Activated CD8-positive, alpha-beta T cell treated with anti-CD3 and anti-CD28 coated beads, Interleukin-2, amount 10 ng/mL, durations not matched to agents 7 days and 5 days (primary cell): ENCODE measurements at places on chromosomes 13 and 19. TPM values are rescaled to one million over a fixed set of nuclear protein-coding genes. Genes with fewer than 3 reads are reported as not detected.

The HOOK2 gene
- total RNA-seq, result 16.9 TPM

GRCh38 chr19:34228762-34229161 is 25.6 kb upstream of the GARRE1 start:
- no peak for DNase-seq

DNA sequence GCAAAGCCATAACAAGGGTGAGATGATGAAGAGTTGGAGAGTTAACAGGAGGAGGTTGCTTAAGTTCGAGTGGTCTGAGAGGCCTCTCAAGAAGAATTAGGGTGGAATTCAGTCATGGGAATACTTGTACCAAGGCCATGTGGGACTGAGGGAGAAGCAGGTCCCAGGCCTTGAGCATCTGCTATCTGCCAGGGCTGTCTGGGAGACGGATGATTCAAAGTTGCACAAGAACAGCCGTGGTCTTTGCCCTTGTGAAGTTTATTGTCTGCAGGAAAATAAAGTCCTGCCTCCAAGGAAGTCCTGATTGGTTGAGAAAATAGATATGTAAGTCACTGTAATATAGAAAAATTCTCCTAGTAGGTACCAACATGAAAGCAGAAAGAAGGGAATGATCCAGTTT is 178.8 kb upstream of the RFC3 start:
- no peak for DNase-seq

The CRX gene
- not detected for total RNA-seq

DNA sequence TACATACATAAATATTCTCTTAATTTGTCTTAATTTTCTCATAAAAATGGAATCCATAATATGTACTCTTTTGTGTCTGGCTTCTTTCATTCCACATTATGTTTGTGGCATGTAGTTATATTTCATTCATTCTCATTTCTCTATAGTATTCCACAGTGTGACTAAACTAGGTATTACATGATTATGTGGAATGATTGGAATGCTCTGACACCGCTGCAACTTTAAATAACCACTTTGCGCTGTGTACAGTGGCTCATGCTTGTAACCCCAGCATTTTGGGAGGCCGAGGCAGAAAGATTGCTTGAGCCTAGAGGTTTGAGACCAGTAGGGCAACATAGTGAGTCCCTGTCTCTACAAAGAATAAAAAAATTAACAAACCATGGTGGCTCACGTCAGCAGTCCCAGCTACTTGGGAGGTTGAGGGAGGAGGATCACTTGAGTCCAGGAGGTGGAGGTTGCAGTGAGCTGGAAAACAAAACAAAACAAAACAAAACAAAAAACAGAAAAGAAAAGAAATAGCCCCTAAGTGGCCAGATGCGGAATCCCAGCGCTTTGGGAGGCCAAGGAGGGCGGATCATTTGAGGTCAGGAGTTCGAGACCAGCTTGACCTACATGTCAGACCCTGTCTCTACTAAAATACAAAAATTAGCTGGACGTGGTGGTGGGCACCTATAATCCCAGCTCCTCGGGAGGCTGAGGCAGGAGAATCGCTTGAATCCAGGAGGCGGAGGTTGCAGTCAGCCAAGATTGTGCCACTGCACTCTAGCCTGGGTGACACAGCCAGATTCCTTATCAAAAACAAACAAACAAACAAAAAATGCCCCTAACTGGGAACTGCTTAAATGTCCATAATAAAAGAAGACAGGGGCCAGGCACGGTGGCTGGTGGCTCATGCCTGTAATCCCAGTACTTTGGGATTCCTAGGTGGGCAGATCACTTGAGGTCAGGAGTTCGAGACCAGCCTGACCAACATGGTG is 8.0 kb upstream of the SAE1 start:
- no peak for DNase-seq

GRCh38 chr13:32262165-32262564 is 53.0 kb downstream of the ZAR1L start:
- no peak for DNase-seq

DNA sequence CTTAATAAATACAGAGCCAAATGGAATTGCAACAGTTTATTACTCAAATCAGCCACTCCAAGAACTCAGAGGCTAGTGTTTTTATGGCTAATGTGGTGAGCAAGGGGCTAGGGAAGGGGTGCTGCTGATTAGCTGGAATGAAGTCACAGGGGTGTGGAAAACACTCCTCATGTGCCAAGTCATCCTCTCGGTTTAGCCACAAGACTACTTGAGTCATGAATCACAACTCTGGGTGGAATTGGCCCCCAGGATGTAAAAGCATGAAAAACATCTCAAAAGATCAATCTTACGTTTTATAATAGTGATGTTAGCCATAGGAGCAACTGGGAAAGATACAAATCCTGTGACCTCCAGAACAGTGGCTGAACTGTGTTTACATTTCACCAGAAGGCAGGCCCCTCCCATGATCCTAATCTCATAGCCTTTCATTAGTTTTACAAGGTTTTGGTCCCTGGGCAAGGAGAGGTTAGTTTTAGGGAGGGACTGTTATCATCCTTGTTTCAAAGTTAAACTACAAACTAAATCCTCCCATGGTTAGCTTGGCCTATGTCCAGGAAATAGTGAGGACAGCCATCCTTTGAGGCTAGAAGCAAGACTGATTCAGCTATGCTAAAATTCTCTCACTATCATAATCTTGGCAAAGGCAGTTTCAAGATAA is 2020.1 kb upstream of the PCDH20 start:
- DNase-seq, result no peak

- peak; percentile 29 for DNase-seq
Observed at GRCh38 chr19:42154471-42155323, 22.5 kb upstream of the POU2F2 start.

The NLRP5 gene
- total RNA-seq, result not detected

The MBD3L3 gene
- not detected for total RNA-seq

- DNase-seq, result no peak
Observed at GRCh38 chr13:80605716-80606115, 264.8 kb upstream of the SPRY2 start.

The ARHGEF1 gene
- 537 TPM for total RNA-seq

DNA sequence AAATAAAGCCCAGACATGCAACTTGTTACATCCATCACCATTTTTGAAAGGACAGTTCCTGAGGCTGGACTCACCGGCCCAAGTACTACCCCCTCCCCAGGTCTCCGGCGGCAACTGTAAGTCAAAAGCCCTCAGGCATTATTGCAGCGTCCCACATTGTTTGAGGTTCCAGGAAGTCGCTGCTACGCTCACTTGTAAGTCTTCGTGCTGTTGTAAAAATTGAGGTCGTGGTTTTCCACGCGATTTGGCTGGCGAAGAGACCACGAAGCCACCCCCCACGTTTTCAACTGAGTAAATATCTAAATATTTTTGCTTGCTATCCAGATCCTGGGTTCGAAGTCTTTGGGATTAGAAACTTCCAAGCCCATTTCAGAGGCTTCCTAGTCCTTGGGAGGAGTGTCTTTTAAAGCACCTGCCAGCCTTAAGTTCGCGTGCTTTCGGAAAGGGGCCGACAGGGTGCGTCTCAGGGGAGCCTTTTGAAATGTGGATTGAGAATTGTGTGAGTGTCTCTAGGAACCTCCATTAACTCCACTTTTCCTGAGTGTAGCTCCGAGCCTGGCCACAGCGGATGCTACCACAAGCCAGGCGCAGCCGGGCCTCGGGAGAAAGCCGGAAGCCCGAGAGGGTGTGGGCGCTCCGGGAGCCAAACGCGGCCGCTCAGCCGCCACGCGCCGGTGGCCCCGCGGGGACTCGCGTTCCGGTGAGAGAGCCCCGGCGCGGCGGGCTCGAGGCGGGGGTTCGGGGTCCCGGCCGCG is 434 bp upstream of the FNDC3A start:
- peak; percentile 65 for DNase-seq

The SULT2A1 gene
- total RNA-seq, result not detected

GRCh38 chr13:62510906-62511655 is 1095.4 kb upstream of the PCDH20 start:
- no peak for DNase-seq

DNA sequence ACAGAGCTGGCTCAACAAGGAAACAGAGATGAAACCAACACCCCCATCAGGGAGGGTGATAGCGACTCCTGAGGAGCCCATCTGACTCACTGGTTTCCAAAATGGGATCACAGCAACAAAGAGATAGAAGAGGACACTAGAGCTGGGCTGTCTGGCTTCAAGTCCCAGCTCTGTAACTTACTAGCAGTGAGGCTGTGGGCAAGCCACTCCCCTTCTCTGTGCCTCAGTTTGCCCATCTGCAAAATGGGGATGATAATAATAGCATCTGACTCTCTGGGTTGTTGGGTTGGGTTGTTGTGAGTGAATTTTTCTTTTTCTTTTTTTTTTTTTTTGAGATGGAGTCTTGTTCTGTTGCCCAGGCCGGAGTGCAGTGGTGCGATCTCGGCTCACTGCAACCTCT is 14.3 kb downstream of the IGSF23 start:
- no peak for DNase-seq

DNA sequence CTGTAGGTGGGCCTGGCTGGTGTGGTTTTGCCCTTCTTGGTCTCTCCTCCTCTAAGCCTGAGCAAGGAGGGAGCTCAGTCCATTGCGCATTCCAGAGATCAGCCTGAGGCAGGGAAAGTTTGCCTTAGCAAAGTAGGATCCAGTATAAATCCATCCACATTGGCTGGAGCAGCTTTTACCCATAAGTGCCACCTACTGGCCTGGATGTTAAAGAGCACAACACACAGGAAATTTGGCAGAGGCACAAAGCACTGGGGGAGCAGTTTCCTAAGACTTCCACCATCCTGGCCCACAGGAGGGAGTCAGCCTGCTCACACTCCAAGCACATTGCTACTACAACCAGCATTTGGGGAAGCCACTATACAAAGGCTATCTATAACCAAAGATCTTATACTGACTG is 1124.2 kb downstream of the SLITRK1 start:
- no peak for DNase-seq

DNA sequence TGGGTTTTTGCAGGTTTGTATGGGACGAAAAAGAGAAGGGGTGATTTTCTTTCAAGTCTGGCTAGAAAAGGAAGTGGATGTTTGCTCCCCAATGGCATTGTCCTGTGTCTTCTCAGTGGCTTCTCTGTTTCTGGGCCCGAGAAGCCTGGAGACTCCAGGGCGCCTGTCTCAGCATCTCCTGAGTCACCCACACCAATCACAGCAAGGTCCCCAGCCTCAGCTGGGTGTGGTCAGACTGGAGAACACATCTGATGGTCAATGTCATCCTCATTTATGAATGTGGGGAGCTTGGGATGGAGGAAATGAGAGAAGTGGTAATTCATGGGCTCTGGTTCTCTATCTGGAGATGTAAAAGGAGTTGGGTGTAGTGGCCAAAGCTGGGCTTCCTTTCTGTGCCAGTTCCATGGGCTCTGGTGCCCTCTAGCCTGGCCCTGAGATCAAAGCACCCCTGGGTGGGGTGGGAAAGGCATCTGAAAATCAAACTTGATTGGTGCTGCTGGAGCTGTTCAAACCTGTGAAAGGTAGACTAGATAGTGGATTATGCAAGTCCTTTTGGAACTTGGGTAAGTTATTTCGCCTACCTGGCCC is 13.4 kb downstream of the RASL11A start:
- DNase-seq, result no peak

The KRTDAP gene
- total RNA-seq, result not detected

DNA sequence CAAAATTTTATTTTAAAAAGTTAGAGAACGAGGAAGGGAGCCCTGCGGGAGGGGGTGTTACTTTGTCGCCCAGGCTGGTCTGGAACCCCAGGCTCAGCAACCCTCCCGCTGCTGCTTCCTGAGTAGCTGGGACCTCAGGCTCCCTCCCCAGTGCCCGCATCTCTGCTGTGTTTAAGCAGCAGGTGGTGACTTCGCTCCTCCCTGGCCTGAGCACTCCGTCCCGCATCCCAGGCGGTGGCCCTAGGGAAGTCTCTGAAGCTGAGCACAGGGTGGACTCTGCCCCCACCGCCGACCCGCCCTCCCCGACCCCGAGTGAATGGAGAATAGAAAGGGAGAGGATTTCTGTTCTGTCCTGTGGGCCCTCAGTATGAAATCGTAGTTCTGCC is 30.5 kb downstream of the ZNF701 start:
- peak; percentile 37 for DNase-seq

GRCh38 chr19:48631225-48631624 is 6.0 kb downstream of the DBP start:
- DNase-seq, result no peak

DNA sequence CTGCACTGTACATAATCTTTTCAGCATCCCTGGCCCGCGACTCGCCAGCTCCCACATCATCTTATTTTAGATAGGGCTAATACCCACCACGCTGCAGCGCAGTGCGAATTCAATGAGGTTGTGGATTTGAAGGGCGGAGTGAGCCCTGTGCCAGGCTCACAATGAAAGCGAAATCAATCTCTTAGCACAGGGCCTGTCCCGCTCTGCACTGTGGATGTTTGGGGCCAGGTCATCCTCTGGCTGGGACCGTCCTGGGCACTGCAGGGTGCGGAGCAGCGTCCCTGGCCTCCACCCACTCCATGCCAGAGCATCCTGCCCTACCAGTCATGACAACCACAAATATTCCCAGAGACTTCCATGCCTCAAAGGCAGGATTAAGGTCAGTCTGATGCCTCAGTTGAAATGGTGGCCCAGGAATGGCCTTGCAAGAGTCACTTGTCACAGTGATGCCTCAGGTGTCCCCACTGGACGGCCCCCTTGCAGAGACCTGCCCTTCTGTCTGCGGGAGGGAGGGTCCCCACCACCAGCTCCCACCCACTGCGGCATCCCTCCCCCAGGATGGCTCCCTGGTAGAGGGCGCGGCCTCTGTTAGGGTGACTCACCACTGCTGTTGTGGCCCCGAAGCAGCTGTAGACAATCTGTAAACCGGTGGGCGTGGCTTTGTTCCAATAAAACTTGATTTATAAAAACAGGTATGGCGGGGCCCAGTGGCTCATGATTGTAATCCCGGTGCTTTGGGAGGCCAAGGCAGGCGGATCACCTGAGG is 5.6 kb downstream of the UHRF1 start:
- DNase-seq, result peak; percentile 87

- DNase-seq, result no peak
Observed at GRCh38 chr13:51590231-51590970, 6.1 kb downstream of the WDFY2 start.

- no peak for DNase-seq
Observed at GRCh38 chr19:45293682-45294081, 29.0 kb downstream of the CKM start.

DNA sequence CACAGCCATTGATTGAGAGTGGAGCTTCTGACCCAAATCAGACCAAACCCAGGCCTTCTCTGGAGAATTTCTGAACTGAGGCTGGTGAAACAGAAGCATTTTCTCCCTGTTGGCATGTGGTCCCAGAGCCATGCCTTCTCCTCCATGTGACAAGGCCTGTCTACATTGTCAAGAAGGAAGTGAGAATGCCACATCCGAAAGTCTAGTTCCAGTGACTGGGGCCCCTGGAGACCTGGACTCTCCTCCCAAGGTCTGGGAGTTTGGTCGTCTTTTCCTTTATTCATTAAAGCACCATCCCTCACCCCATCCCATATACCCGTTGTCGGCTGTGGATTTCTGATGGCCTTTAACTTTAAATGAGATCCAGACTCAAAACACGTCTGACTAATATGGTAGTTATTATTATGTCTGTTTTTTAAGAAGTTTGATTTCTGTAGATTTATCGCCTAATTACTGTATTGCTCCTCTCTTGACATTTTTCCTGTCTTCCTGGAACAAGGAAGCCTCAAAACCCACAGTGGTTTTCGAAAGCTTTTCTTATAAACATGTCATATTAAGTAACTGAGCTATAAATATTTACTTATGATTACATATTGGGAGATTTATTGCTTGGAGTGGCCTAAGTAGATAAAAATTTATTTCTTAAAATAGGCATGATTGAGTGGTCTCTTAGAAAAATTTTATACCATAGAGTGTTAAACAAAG is 128.3 kb upstream of the FRY start:
- no peak for DNase-seq
